NCI-H2029 (cell line): ENCODE measurements at places on chromosomes 1 and 21.

- no peak for DNase-seq
These were observed 456.1 kb downstream of the AJAP1 start for GRCh38 chr1:5110508-5110907.

GRCh38 chr1:37797750-37798345 lies 4.2 kb downstream of the MANEAL start:
- no peak for DNase-seq

DNA sequence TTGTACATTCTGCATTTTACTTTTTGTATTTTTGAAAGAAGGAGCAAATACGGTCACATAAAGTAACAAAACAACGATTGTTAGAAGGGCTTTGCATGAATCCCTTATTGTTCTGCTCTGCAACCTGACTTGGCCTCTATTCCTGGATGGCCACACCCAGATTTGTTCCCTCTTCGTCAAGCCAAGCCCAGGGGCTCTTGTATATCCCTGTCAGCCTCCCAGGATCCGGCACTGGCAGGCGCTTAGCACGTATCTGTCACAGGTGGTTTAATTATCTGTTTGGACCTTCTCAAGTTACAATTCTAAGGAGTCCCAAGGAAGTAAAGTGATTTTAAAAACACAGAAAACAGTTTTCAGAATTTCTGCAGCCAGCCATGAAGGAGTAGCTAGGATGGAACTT lies 28.0 kb downstream of the CRYAA start:
- peak; percentile 58 for DNase-seq

GRCh38 chr1:25735956-25736529 lies 64.0 kb upstream of the SELENON start:
- DNase-seq, result no peak

GRCh38 chr1:198915327-198916231 lies 276.7 kb downstream of the PTPRC start:
- no peak for DNase-seq

DNA sequence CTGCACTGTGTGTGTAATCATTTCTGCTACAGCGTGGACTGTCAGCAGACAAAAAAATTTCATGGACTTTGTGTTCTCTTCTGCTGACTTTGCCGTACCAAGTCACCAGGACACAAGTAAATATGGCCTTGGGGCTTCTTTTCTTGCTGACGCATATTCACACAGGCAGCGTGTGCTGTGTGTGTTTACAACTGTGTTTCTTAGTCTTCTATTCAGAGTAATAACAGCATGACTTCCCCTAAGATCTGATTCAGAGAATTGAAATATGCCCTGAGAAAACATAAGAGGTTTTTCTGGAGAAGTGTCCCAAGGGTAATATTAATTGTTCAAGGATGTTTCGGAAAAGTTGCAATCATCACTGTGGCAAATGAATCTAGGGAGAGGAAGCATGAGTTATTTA lies 47.1 kb upstream of the DYNLT5 start:
- no peak for DNase-seq

DNA sequence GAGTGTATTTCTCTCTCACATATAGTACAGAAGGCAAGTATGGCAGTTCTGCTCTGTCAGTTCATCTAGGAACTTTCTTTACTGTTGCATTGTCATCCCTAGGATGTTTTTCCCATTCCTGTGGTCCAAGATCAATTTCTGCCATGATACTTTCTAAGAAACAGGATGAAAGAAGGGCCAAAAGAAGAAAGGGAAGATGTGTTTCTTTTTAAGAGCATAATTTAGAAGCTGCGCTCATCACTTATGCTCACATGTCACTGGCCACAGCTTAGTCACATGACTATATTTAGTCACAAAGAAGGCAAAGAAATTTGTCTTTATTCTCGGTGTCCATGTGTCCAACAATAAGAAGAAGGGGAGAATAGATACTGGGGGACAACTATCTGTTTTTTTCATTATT lies 7.0 kb upstream of the MAST2 start:
- DNase-seq, result no peak

DNA sequence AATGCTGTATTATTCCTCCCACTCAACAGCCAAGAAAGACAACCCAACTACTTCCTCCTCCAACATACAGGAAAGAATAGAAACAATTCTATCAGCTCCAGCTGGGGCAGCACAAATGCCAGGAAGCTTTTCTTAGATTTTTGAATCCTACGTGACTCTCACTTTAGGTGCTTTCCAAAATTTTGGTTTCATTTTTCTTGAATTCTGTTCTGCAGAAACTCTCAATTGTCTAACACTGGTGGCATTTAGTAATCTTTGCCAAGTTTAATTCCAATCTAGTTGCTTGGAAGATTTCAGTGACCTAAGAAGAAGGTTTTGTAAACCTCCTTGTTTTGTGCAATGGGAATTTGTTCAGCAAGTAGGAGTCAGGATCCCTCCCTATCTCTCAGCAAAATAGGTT lies 37.1 kb upstream of the DOCK7 start:
- no peak for DNase-seq

DNA sequence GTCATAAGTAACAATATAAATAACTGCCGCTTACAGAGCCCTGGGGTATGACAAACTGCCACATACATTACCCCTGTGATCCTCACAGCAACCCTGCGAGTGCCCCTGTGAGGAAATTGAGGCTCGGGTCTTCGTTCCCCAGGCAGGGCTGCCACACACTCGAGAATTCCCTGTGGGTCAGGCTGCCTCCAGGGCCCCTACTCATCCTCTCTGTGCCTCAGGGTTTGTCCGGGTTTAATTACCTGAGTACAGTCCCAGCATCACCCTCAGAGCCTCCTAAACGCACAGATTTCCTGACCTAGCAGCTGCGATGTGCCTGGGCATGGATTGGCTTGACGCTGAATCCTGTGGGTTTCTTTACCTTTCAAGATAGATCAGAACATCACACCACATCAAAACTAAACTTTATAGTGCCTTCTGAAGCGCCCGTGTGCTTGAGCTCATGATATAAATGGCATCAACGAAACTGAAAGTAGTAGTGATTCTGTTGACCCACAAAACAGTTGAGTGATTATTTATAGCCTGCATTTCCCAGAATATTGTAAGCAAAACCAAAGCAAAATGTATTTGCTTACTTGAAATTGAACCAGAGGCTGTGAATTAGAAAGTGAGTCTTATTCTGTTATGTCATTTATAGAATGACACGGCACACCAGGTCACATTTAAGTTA lies 14.0 kb downstream of the SLC37A1 start:
- DNase-seq, result peak; percentile 41

DNA sequence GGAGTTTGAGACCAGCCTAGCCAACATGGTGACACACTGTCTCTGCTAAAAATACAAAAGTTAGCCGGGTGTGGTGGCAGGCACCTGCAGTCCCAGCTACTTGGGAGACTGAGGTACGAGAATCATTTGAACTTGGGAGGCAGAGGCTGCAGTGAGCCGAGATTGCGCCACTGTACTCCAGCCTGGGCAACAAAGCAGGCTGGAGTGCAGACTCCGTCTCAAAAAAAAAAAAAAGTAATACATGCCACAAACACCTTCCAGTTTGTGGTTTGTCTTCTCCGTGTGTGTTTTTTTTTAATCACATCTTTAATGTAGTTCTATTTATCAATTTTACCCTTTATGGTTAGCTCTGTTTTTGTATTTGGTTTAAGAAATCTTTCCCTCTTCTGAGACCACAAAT lies 22.3 kb downstream of the POGZ start:
- DNase-seq, result no peak

GRCh38 chr1:230306169-230306568 lies 120.0 kb downstream of the PGBD5 start:
- DNase-seq, result no peak

- no peak for DNase-seq
These were observed 7.3 kb upstream of the TARS2 start for GRCh38 chr1:150479927-150480352.

GRCh38 chr1:78619803-78620579 lies at the start of gene IFI44L:
Gene IFI44L (plus strand): TSS chr1:78620448. CDS start chr1:78627916, 7,468 bp downstream.
- DNase-seq, result no peak

GRCh38 chr1:47410068-47410455 lies 6.0 kb upstream of the FOXE3 start:
- DNase-seq, result no peak
